NCI-H2171 (cell line): ENCODE measurements at places on chromosomes 2 and 18.

DNA sequence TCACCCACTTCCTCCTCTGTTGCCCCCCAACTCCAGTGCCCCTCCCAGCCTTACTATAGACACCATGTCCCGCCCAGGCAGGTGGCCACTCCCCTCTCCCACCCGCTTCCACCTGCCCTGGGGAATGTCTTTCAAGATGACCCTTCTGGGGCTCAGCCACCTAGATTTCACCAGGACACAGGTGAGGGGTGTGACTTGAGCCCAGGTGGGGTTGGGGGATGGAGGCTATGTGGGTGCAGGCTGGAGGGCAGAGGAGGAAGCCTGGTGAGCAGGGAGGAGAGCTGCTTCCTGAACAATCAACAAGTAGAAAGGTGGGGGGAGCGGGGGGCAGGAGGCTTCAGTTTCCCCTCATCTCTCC lies 8.7 kb downstream of the ADRA2B start:
- DNase-seq: no peak

DNA sequence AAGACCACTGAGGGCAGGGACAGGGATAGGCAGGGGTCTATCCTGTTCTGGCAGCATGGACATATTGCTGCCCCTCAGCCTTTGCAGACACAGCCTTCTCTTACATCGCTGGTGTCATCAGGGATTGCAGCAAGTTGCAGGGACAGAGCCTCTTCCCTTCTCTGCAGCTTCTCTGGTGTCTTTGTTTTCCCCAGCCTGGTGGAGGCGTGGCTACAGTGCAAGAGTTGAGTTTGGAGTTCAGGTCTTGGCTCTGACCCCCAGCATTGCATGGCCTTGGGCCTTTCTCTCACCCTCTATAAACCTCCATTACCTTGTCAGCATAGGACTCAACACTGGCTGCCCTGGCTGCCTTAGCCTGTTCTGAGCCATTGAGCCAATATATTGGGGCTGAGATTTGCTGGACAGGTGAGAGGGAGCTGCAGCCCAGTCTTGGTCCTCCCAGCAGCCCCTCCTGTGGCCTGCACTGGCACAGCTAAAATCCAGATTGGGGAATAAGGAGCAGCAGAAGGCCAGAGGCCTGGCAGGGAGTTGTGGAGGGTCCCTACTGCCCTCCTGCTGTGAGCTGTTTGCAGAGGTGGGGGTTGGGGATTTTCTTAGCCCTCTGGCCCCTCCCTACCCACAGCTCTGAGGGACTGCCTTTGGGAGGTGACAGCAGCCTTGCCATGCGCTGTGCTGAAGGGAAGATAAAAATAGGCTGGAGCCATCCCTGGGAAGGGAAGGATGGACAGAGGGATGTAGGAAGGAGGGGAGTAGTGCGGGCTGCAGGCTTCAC lies 22.8 kb downstream of the EHD3 start:
- no peak for DNase-seq

GRCh38 chr2:219681694-219682300 lies 54.4 kb downstream of the SLC4A3 start:
- DNase-seq: no peak

- DNase-seq: no peak
These were observed 329.8 kb upstream of the MYT1L start for GRCh38 chr2:2660789-2661355.
